Heart left ventricle (tissue), 16 donors: ENCODE measurements at places on chromosomes 7 and 10. TPM values are rescaled to one million over a fixed set of nuclear protein-coding genes. Genes with fewer than 3 reads are reported as not detected.

The KNDC1 gene
- 2.9 TPM for total RNA-seq

The EN2 gene
- total RNA-seq = 0.06 TPM

The BMPER gene
- total RNA-seq = 2.6 TPM

The PLA2G12B gene
- not detected for total RNA-seq

The TMEM213 gene
- total RNA-seq = not detected

The GJD4 gene
- not detected for total RNA-seq

The NAT16 gene
- not detected for total RNA-seq

The ANXA8 gene
- 0.31 TPM for total RNA-seq

The CDCA7L gene
- 20.2 TPM for total RNA-seq

The ACHE gene
- 2.0 TPM for total RNA-seq

The ELOVL3 gene
- 0.20 TPM for total RNA-seq

The TACR2 gene
- not detected for total RNA-seq

The KIF11 gene
- total RNA-seq = 0.75 TPM

The DHX32 gene
- 60.7 TPM for total RNA-seq

The AIFM2 gene
- total RNA-seq = 14.2 TPM

The VWA2 gene
- total RNA-seq = not detected

The RBP3 gene
- total RNA-seq = not detected

The SPDYE6 gene
- not detected for total RNA-seq

The AMPH gene
- 3.5 TPM for total RNA-seq

The ITIH5 gene
- 7.1 TPM for total RNA-seq

The TACC2 gene
- total RNA-seq = 348 TPM

The IQUB gene
- 0.25 TPM for total RNA-seq

The C10orf71 gene
- 46.8 TPM for total RNA-seq

The CTNNA3 gene
- 86.4 TPM for total RNA-seq
